ENCODE measurements at places on chromosomes 7 and 10.
A peak's percentile ranks its signal among the peaks of the same experiment; 100 is the strongest.

DNA sequence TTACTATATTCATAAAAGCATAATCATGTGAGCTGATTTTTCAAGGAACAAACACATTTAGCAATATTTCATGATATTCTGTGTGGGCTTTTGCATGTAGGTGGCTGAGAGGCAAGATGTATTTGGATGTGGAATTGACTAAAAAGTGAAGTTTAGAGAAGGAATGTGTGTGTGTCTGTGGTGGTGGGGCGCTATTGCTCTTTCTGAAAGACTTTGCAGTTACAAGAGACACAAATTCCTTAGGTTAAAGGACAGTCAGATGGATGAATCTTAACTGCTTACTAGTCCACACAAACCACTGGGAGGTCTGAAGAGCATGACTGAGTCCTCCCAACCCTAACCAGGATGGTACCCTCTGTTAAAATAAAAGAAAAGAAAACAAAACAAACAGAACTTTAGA lies 200.1 kb downstream of the SDHAF3 start:
- no peak for DNase-seq

- DNase-seq = no peak
Measured at GRCh38 chr7:18877874-18878273, 239.6 kb downstream of the TWIST1 start.

- no peak for DNase-seq
Measured at GRCh38 chr10:99916776-99917175, 93.0 kb downstream of the DNMBP start.

GRCh38 chr10:95850791-95851190 lies 57.0 kb upstream of the CC2D2B start:
- no peak for DNase-seq

DNA sequence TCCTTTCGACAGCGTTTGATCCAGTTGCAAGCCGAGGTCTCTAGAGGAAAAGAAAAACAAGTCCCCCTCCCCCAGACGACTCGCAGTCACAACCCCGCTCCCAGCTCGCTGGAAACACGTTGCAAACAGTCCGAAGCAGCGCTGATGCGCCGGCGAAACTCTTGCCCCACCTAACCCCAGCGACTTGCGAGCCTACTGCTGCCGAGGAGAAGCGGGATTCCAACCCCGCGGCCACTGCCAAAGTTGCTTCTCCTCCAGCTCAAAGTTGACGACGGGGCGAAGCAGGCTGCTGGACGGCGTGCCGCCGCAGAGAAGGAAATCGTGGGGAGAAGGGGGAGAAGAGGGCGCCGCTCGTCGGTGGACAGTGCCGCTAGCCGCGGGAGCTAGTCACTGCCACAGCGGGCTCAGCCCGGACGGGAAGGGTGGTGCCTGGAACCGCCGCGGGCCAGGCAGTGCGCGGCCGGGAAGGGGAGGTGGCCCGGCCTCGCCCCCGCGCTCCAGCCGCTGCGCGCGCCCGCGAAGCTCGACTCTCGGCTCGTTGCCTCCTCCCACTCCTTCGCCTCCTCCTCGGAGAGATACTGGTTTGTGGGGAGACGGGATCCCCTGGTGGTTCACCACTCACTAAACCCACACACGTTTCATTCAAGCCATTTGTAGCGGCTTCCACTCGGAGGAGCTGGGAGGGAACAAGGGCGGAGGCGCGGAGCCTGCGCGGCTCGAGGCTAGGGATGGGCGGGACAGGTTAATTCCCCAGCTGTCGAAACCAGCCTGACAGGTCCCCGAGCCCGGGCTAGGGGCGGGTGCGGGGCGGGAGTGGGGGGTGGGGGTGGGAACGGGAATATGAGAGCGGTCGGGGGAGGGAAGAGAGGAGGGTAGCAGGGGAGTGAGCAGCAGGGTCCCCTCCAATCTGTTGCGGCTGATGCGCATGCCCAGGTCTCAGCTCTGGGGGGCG lies at the start of gene GPR37:
Gene GPR37, minus strand, starts transcription at position 392 of the 952 bp plus-strand sequence. CDS start 816 bp downstream, outside the sequence.
- DNase-seq = no peak

DNA sequence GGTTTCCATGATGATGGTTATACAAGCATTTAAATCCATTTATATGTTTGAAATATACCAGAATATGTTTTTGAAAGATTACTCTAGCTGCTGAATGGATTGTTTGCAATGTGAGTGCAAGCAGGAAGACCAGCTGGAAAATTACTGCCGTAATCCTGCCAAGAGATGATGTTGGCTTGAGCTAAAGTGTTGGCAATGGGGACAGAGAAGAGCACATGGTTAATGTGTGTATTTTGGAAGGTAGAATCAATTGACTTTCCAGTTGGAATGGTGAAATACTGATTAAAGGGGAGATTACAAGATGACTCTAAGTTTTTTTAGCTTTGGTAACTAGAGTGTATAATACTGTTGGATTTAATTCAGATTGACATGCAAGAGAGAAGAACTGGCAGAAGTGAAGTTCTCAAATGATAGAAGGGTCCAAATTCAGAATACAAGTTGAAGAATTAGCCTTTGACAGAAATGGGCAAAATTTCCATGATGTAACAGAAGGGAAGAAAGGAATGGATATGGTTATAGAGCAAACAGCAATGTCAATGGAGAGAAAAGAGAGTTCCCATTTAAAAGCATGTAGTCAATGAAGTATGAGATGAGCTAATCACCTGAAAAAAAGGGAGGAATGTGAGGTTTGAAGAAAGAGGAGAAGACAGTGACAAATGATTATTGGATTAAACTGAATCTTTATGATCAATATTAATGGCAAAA lies 422.0 kb downstream of the CDC14C start:
- no peak for DNase-seq

DNA sequence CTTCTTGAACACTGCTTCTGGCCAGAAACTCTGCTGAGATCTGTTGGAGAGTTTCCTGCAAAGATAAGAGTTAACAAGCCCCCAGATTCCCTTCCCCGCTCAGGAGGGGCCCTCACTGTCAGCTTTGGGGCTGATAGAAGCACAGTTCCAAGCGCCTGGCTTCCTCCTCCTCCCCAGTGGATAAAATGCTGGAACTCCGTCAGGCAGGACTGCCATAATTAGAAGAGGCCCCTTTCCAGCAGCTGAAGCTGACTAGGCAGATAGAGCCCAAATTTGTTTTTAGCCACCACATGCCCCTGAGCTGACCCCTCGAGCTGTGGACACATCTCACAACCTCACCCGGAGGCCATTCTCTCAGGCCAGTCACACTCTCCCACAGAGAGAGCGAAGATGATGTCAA lies 89.4 kb downstream of the TBXAS1 start:
- no peak for DNase-seq

DNA sequence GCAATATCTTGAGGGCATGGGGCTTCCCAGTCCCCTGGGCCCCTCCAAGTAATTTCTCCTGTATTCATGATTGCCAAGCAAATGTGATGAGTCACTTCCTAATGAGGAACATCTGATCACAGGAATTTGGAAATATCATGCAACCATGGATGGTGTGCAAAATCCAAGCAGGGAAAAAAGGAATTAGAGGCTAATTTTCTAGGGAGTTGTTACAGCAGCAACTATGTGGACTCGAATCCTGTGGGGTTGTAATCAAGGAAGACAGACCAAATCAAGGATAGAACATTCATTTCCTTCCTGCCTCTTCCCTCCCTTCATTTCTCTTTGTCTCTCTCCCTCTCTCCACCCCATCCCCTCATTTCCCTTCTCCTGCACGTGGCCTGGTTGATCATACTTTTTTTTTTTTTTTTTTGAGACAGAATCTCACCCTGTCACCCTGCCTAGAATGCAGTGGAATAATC lies 23.9 kb upstream of the AGFG2 start:
- no peak for DNase-seq

DNA sequence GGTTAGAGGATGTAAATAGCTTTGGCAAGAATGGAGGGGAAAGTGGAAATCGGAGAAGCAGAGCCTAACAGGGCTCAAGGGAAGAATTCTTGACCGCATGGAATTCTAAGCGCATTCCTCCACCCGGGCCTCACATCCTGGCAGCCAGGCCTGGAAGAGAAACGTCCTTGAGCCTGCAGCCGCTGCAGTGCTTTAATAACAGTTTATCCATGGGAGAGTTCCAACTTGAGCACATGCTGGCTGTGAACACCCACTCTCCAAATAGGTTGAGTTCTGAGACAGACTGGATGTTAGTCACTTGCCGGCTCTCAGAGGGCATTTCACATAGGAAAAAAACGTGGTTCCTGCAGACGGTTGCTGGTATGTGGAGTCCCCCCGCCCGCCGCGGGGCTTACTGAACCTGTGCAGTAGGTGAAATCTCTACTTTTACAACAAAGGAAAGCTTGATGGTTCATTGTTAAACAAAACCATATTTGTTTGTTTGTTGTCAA lies 61.4 kb upstream of the STEAP1B start:
- no peak for DNase-seq

- no peak for DNase-seq
Measured at GRCh38 chr7:1223196-1223981, 9.3 kb upstream of the UNCX start.

DNA sequence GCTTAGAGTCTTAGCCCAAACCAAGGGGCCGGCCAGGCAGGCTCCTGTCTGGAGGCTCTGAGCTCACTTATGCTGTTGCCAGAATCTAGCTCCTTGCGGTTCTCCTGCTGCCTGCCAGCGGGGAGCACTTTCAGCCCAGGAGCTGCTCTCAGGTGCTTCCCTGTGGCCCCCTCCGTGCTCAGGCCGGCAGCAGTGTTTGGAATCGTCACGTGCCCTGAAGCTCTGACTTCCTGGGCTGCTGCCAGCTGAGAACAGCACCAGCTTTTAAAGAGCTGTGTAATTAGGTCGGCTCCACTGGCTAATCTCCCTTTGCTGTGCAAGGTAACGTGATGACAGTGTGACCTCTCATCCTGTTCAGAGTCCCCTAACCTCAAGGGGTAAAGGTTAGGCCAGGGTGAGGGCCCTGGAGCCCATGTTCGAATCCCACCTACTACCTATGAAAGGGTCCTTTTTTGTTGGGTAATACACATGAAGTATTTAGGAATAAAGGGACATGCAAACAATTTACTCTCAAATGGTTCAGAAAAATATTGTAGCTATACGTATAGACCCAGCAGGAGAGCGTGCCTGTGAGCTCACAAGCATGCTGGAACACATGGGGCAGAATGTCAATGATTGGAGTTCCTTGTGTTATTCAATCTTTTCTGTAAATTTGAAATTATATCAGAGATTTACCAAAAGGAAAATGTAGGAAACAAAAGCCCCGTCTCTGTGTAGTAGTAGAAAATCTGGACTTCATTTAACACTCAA lies 16.6 kb downstream of the ZNF862 start:
- no peak for DNase-seq

DNA sequence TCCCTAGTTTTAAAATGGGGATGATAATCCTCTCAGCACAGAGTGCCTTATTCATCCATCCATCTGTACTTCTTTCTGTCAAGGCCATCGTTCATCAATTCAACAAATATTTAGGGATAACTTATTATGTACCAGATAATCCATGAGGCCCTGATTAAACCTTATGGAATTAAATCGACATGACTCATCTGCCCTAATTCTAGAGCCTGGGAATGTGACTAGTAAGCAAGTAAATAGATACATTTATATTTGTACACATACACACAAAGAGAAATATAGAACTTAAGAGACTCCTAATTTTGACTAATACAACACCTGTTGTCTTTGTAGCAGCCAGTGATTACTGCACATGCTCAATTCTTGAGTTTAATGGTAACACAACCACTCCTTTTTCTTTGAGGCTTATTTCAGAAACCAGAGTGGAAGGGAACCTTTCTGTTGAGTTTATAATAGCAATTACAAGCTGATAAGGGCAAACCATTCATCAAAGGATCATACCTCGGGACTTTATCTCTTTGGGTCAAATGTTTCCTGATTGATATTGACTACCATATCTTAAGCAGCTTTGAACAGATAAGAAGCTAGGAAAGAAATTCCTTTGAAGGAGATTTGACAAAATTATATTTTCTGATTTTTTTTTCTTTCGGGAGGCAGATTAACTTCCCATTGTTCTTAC lies 122.7 kb downstream of the ARID5B start:
- no peak for DNase-seq

DNA sequence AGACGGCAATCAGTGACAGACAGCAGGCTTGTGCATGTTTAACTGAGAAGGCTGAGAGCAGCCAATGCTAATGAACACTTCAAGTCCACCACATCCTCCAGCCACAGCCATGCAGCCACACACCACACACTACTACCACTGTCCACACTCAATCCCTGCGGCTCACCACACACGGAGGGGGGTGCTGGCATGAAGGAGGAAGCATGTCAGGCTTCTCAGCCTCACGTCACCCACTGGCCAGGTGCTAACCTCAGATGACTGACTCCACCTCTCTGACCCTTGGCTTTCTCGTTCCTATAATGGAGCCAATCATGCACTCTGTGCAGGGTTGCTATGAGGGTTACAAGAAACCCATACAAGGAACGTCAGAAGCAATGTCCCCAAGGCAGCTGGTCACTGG lies 165.4 kb upstream of the RNF32 start:
- no peak for DNase-seq

DNA sequence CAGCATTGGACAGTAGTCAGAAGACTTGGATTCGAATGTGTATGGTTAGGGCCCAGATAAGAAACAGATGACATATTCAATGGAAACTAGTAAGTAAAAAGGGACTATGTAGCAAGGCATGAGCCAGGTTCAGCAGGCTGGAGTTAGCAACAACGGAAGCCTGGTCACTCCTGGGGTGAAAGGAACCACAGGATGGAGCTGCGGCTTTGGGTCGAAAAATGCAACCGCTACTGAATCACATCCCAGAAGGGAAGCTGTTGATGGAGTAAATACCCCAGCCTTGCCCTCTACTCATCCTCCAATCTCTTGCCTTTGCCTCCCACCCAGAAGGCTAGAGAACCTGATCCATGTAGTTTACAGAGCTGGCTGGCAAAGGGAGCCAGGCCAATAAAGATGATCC lies 37.5 kb upstream of the EGR2 start:
- DNase-seq = peak; percentile 19

DNA sequence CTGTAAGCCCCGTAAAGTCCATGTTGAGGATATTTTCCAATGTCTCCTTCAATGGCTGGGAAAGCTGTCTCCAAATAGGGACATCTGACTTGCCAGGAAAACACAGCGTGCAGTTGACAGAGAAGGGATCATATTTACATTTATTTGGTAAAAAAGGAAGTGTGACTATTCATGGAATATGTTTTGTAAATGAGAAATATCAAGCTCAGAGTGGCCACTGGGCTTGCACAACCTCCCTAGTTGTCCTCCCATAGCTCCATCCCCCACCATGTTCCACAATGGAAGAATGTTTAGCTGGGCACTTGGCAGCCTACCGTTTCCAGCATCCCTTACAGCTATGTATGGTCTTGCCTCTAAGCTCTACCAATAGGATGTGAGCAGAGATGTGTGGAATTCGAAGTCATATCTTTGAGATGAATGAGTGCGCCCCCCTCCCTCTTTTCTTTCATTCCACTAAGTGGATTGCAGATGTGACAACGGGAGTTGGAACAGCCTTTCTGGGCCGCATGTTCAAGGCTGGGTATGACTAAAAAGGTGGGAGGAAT lies 306.6 kb upstream of the ZMIZ1 start:
- no peak for DNase-seq
